Activated CD8-positive, alpha-beta T cell treated with anti-CD3 and anti-CD28 coated beads for 36 hours (primary cell): ENCODE measurements at places on chromosomes 12 and 14.

GRCh38 chr14:27091973-27092372 lies 494.1 kb upstream of the NOVA1 start:
- no peaks in the 10 kb centered on the region for H3K4me1 ChIP-seq
- no peak for DNase-seq
- H3K27me3 ChIP-seq, result no peaks in the 10 kb centered on the region
- H3K36me3 ChIP-seq, result no peaks in the 10 kb centered on the region
- H3K4me3 ChIP-seq, result no peak overlapping the region

- peaks cover 4% of the 10 kb centered on the region for H3K36me3 ChIP-seq
- no peak overlapping the region for H3K27ac ChIP-seq
- H3K27me3 ChIP-seq, result no peaks in the 10 kb centered on the region
- peaks cover 9% of the 10 kb centered on the region for H3K4me1 ChIP-seq
- DNase-seq, result peak; percentile 26
Measured at GRCh38 chr12:107264667-107265066, 171.3 kb upstream of the CRY1 start.

DNA sequence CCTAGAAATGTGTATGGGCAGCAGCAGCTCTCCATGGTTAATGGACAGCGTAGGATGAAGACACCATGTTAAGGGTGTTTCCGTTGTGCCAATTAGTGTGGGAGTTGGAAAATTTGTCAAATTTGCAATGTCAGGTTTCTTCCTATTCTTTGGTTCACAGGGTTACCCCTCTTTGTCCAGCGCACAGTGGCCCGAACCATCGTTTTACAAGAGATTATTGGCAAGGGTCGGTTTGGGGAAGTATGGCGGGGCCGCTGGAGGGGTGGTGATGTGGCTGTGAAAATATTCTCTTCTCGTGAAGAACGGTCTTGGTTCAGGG lies 26.0 kb upstream of the TAMALIN start:
- no peak overlapping the region for H3K4me3 ChIP-seq
- peak overlapping the region; percentile 26 for H3K27ac ChIP-seq
- H3K36me3 ChIP-seq, result peaks cover 28% of the 10 kb centered on the region
- DNase-seq, result no peak
- no peaks in the 10 kb centered on the region for H3K27me3 ChIP-seq
- H3K4me1 ChIP-seq, result peaks cover 22% of the 10 kb centered on the region

- no peaks in the 10 kb centered on the region for H3K36me3 ChIP-seq
- no peak overlapping the region for H3K27ac ChIP-seq
- H3K4me1 ChIP-seq, result no peaks in the 10 kb centered on the region
- DNase-seq, result no peak
- H3K4me3 ChIP-seq, result no peak overlapping the region
- H3K27me3 ChIP-seq, result no peaks in the 10 kb centered on the region
Measured at GRCh38 chr14:37318938-37319337, 121.2 kb downstream of the MIPOL1 start.
